Pulmonary artery endothelial cell (primary cell): ENCODE measurements at places on chromosomes 4 and X.

- DNase-seq: no peak
These were observed 11.7 kb downstream of the AFP start for GRCh38 chr4:73447671-73448070.

DNA sequence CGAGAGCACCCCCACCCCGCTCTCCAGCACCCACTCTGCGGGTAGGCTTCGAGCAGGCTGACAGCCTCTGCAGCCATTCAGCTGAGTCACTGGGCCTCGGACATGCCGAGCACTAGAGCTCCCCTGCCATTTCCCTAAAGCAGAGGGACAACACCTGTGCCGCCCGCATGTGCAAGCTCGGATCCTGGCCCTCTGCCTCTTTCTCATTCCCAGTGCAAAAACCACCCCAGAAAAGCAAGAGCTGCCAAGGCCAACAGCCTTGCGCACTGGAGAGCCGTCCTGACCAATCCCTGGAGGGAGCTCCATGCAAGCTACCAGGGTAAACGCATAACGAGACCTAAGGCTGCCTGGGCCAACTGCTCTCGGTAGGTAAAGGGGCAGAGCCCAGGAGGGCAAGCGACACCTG lies 5.3 kb downstream of the HCFC1 start:
- no peak for DNase-seq

DNA sequence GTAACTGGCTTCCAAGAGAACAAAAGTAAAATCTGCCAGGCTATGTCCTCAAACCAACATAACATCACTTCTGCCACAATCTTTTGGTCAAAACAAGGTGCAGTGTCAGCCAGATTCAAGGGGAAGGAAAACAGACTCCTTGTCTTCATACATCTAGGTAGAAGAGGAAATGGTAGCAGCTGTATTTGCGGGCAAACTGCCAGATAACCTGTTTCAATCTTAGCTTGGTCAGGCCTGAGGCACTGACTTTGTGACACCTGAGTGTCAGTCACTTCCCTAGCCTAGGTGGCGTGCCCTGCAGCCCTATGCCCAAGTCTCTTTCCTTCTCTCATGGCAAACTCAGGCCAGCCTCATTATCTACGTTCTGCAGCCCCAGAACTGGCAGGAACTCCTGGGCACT lies 146.2 kb upstream of the JADE1 start:
- no peak for DNase-seq

- no peak for DNase-seq
These were observed 27.7 kb upstream of the MOB1B start for GRCh38 chr4:70874268-70875156.
